SK-N-SH (cell line): ENCODE measurements at places on chromosomes 6 and 20. TPM values are rescaled to one million over a fixed set of nuclear protein-coding genes. Genes with fewer than 3 reads are reported as not detected.

The GLP1R gene
- polyA plus RNA-seq = not detected in 2 replicates

- DNase-seq = no peak
Observed at GRCh38 chr6:131331151-131331550, 195.9 kb downstream of the AKAP7 start.

- no peak for DNase-seq
Observed at GRCh38 chr6:3260296-3260695, 1.5 kb downstream of the PSMG4 start.

DNA sequence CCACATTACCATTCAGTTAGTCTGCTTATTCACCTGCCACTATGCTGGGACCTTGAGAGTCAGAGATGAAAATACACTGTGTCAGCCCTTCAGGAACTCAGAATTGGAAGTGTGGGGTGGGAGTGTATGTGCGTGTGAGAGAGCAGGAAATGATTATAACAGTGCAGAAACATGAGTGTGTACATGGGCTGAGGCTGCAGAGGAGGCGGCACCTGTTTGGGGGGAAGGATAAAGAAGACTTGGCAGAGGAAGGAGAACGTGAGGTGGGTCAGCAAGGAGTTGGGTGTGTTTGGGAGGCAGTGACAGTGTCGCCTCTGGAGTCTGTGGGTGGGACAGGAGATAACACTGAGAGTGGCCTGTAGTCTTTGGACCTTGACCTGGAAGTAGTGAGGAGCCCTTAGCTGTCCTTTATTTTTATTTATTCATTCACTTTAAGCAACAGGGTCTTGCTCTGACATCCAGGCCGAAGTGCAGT, 3.1 kb downstream of the CHMP4B start:
- DNase-seq = no peak

The WFDC10B gene
- not detected in 2 replicates for polyA plus RNA-seq

- no peak for DNase-seq
Observed at GRCh38 chr6:163876391-163876790, 461.9 kb downstream of the QKI start.

GRCh38 chr6:57226221-57226620, 4.1 kb upstream of the RAB23 start:
- DNase-seq = no peak

The SH3BGRL2 gene
- polyA plus RNA-seq = 1.4 and 1.6 TPM in 2 replicates

The PKHD1 gene
- polyA plus RNA-seq = under 0.01 TPM in 1 of 2 replicates, not detected in the other

- DNase-seq = no peak
Observed at GRCh38 chr6:142975365-142975764, 30.4 kb upstream of the HIVEP2 start.

- no peak for DNase-seq
Observed at GRCh38 chr6:43476746-43477145, 624 bp upstream of the TJAP1 start.
